HTR-8/SVneo (cell line): ENCODE measurements at places on chromosomes 13 and 19.

GRCh38 chr13:39311619-39312018 is 273.4 kb downstream of the NHLRC3 start:
- no peak for DNase-seq

DNA sequence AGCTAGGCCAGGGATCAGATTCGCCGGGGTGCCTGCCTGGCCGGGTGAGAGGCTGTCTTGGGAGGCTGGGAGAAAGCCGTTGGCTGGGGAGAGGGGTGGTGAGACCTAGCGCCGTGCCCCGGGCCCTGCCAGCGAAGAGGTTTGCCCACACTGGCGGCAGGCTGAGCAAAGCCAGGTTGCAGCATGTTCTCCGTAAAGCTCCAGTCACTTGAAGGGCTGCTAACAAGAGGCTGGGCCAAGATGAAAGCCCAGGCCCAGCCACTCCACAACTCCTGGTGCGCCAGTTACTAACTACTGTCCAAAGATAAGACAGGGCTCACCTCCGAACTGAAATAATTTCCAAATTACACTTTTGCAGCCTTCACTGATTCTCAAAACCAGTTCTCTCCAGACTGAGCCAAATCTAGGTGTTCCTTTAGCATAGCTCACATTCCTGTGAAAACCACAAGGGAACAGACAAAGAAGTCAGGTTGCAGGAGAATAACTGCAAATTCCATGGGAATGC is 16.3 kb downstream of the ELAVL1 start:
- DNase-seq: no peak

- DNase-seq: no peak
These were observed 44.2 kb downstream of the CHST8 start for GRCh38 chr19:33665776-33666595.

- no peak for DNase-seq
These were observed 54.4 kb upstream of the MEDAG start for GRCh38 chr13:30851697-30852096.

- DNase-seq: no peak
These were observed 125.9 kb downstream of the MIPEP start for GRCh38 chr13:23763318-23763717.

- no peak for DNase-seq
These were observed 2.8 kb downstream of the NECTIN2 start for GRCh38 chr19:44848812-44849447.
